ENCODE measurements at places on chromosomes 12 and 14. TPM values are rescaled to one million over a fixed set of nuclear protein-coding genes. Genes with fewer than 3 reads are reported as not detected.

DNA sequence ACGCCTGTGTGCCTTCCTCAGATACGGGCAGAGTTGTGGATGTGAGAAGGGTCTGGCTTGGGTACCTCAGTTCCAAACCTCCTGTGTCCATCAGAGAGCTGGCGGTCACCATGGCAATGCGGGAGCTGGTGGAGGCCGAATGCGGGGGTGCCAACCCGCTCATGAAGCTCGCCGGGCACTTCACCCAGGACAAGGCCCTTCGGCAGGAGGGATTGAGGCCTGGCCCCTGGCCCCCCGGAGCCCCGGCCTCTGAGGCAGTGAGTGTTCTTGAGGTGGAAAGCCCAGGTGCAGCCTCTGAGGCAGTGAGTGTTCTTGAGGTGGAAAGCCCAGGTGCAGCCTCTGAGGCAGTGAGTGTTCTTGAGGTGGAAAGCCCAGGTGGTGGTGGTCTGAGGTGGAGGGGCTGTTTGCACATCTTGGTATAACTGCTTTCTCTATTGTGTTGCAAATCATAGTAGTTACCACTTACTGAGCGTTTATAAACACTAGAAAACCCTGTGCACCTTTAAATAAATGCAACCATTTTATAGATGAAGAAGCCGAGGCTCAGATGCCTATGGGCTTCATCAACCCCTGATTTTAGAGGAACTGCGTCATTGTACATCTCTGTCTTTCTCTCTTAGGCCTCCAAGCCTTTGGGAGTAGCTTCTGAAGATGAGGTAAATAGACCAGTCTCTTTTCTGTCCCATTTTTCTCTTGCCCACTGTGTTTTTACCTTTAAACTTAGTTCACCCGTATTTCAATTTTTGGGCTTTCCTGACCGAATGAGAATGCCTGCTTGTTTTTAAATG is 976 bp downstream of the PEX5 start:
- DNase-seq, result no peak

GRCh38 chr12:47297993-47298392 is 218.2 kb upstream of the AMIGO2 start:
- no peak for DNase-seq

DNA sequence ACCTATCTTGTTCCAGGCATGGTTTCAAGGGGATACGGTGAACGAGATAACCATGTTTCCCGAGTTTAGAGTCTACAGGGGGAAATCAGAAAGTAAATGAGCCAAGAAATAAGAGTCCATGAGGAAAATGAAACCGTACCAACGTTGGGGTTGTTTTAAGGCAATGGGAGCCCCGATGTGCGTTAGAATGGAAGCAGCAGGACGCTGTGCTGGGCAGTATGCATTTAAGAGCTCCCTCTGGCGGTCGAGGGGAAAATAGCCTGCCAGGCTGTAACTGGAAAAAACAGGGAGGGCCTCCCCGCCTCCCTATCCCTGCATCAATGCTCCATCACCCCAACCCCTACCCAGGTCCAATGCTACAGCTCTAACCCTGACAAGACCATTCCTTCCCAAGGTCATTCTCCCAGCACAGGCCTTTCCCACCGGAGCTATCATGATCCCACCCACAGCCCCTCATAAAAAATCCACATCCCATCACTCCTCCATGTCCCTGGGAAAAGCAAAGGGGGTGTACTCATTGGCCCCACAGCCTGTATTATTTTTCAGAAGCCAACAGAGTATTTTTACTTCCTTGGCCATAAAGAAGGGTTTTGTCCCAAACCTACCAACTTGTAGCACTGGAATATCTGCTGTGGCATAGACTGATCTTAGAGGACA is 226.3 kb upstream of the NOS1 start:
- no peak for DNase-seq

- DNase-seq, result no peak
Measured at GRCh38 chr12:75979181-75979580, 52.4 kb downstream of the PHLDA1 start.

- DNase-seq, result no peak
Measured at GRCh38 chr12:9064201-9064814, 51.4 kb downstream of the A2M start.

GRCh38 chr12:97552410-97553121 is 90.0 kb downstream of the RMST start:
- no peak for DNase-seq

DNA sequence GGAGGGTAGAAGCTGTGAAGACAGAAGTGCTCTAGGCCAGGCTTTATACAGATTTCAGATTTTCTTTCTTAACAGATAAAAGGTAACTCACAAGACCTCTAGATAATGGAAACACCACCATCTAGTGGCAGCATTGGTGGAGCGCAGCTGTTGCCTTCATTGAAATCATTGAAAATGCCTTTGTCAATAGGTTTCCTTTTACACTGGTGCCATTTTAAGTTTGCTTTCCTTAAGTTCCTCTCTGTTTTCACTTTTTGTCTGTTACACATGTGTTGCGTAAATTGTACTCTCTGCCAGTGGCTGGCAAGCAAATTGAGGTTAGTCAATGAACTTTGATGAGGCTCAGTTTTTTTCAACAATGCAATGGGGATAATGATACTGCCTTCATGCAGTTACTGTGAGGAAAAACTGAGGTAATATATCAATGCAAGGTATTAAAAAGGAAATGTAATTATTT is 31.1 kb downstream of the ALDH1L2 start:
- no peak for DNase-seq

- DNase-seq, result no peak
Measured at GRCh38 chr12:131920157-131920508, 8.9 kb upstream of the PUS1 start.

GRCh38 chr12:20339060-20339459 is 29.3 kb upstream of the PDE3A start:
- no peak for DNase-seq

DNA sequence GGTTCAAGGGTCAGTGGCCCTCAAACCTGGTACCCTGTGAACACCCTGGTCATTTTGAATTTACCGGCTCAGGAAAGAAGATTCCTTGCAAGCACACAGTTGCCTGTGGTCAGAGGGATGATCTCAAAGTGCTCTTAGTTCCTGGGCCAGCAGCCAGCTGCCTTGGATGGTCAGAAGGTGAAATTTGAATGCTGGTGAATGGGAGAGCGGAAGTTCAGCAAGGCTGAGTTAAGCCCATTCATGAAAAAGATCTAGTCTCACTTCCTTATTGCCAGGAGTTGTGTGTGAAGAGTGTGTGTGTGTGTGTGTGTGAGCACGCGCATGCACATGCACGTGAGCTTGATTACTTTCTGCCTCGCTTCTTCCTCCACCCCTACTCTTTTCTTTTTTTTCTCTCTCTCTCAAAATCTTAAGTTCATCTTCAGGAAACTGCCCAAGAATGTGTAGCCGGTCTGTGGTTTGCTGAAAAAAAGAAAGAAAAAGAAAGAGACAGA is 155.5 kb upstream of the CCND2 start:
- peak; percentile 8 for DNase-seq

DNA sequence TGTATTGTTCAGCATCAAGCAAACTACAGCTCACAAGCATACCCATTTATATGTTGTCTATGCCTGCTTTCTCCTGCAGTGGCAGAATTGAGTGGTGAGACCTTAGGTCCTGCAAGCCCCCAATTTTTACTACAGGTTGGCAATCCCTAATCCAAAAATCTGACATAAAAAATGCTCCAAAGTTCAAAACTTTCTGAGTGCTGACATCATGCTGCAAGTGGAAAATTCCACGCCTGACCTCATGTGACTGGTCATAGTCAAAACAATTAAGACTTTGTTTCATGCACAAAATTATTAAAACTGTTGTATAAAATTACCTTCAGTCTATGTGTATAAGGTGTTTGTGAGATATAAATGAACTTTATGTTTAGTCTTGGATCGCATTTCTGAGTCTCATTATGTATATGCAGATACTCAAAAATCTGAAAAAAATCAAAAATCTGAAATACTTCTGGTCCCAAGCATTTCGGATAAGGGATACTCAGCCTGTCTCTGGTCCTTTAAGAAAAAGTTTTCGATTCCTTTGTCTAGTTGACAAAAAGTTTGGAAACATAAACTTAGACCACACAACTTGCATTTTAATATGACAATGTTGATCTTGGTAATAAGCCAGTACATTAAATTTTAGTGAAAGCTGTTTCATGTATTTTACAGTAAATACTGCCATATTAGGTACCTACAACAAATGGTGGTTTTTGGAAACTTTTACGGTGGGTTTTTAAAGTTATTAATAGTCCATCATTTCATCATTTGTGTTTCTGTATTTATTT is 81.5 kb downstream of the AEBP2 start:
- DNase-seq, result no peak

GRCh38 chr12:123075646-123076171 is 75.2 kb downstream of the PITPNM2 start:
- DNase-seq, result no peak

GRCh38 chr12:52029685-52030084 is 21.6 kb upstream of the NR4A1 start:
- no peak for DNase-seq

GRCh38 chr12:68446901-68447796 is 115.0 kb upstream of the MDM1 start:
- no peak for DNase-seq

DNA sequence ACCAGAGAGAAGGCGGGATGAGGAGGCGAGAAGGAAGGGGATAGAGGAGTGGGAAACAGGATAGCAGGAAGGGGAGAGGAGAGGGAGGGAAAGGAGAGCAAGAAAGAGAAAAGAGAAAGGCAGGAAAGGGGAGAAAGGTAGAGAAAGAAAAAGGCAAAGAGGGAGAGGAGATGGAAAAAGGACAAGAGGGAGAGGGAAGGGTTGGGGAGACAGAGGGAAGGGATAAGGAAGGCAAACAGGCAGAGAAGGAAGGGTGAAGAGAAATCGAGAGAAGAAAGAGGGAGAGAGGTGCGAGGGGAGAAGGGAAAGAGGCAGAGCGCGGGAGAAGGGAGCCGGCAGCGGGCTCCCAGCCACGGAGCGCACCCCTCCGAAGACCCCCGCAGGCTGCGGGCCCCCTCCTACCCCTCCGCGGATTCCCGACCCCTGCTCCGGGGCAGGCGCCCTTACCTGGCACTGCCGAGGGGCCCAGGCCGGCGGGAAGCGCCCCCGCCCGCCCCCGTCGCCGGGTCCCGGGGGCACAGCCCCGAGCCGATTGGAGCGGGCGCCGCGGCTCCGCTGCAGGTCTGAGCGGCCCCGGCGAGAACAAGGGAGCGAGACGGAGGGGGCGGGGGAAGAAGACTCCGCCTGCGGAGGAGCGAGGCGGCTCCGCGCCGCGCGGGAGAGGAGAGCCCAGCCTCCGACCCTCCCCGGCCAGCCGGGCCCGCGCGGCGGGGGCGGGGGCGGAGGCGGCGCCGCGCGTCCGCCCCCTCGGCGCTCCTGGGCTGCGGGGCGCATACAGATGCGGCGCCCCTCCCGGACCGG is at the start of gene CDH24:
Gene CDH24, minus strand, starts transcription at position 565 of the 801 bp plus-strand sequence. CDS start 1,787 bp downstream, outside the sequence.
- peak; percentile 91 for DNase-seq

GRCh38 chr14:24888532-24888931 is 161.4 kb downstream of the STXBP6 start:
- no peak for DNase-seq

- no peak for DNase-seq
Measured at GRCh38 chr12:115752913-115753726, 524.4 kb downstream of the MED13L start.

DNA sequence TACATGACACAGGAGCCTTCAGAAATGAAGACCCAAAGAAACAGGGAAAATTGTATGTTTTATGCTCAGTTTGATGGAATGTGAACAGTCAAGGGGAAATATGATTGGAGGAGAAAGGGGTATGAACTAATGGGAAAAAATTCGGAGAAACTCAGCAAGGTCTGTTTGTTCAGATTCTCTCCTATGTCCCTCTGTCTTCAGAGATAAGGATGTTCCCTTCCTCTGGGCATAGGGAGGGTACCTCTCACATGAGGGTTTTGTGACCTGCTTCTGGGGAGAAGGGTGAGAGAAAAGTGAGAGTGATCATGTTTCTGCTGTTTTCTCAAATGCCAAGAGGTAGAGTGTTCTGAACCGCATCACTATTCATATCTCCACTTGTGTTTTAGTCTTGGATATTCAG is 26.6 kb upstream of the LIMA1 start:
- DNase-seq, result no peak

DNA sequence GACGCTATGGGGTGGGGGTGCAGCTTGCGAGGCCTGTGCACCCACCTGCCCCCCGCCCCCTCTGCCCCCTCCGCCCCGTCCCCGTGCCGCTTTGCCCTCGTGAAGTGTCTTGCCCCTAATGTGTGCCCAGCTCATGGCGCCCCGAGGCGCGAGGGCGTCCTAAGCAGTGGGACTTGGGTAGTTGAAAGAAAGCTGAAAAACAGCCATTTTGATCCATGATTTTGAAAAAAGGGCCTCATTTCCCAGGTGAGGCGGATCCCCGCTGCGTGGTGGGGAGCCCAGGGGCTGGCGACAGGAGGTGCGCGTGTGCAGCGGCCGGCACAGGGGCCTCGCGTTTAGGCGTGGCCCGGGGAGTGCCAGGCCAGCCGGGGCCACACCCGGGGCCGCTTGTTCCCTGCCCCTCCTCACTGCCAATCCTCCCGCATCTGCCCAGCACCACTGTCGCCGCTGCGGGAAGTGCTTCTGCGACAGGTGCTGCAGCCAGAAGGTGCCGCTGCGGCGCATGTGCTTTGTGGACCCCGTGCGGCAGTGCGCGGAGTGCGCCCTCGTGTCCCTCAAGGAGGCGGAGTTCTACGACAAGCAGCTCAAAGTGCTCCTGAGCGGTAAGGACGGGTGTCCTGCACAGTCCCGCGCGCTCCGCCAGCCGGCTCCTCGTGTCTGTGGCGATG is 11.8 kb downstream of the ZFYVE21 start:
- DNase-seq, result no peak

DNA sequence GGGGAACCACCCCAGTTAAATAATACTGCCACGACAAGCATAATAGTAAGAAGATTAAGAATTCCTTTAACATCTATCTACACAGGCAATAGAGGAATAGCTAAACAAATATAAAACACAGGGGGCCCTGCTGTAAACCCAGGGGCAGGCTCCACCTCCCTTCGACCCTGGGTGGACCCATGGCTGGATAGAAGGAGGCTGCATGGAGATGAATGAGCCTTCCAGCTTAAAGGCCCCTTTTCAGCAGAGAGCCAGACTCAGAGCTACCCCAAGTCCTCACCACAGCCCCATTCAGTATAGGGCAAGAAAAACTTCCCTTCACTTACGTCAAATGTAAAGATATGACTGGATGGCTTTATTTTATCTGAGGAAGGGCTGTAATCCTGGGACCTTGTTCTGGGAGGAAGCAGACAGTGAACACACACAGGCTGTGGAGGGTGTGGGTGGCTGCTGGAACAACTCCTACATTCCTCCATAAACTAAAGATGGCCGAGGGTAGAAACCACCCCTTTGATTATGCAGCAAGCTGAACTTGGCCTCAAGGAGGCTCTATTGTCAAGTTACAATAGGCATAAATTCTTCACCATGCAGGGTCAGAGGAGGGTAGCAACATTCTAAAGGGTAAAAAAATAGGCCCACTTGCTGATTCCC is 30.4 kb downstream of the NUAK1 start:
- DNase-seq, result no peak

Gene ASPG
- total RNA-seq, result 1.1 TPM

Gene EXOC3L4
- 2.0 TPM for total RNA-seq

Gene CLMN
- total RNA-seq, result 47.4 TPM

Gene CD4
- 31.3 TPM for total RNA-seq

Gene NGB
- total RNA-seq, result not detected

Gene C3AR1
- total RNA-seq, result 53.1 TPM

Measured in mesenteric fat pad (tissue), 1 donor.